ENCODE measurements at places on chromosomes 13 and 19.

DNA sequence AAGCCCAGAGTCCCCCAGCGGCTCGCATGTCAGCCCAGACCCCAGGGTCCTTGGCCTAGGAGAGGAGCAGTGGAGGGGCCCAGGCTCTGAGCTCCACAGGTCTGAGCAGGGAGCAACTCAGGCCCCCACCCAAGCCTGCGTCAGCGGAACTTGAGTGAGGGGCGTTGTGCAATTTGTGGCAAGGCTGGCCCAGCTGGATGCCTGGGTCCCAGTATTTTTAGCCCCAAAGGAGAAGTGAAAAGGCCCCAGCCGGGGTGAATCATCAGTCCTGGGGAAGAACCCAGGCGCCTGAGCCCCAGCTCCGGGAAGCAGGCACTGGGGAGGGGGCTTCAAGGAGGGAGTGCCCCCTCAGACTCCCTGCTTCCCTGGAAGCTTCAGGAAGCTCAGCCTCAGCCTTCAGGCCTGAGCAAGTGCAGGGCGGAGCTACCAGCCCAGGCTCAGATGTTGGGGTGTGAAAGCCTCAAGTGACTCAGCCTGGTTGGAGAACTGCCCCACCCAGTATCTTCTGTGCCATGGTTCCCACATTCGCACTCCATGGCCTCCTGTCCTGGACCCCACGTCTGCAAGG is 7.2 kb downstream of the MED29 start:
- DNase-seq: peak; percentile 84

GRCh38 chr19:16067205-16067938 is 8.9 kb upstream of the TPM4 start:
- peak; percentile 93 for DNase-seq

DNA sequence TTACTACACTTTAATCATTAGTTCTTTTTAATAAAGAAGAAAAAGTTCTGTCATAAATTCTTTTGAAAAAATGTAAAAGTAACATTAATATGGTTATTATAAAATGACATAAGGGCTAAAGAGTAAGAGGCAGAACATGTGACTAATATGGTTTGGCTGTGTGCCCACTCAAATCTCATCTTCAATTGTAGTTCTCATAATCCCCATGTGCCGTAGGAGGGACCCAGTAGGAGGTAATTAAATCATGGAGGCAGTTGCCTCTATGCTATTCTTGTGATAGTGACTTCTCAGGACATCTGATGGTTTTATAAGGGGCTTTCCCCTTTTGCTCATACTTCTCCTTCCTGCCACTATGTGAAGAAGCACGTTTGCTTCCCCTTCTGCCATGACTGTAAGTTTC is 104.5 kb downstream of the UGGT2 start:
- DNase-seq: no peak

DNA sequence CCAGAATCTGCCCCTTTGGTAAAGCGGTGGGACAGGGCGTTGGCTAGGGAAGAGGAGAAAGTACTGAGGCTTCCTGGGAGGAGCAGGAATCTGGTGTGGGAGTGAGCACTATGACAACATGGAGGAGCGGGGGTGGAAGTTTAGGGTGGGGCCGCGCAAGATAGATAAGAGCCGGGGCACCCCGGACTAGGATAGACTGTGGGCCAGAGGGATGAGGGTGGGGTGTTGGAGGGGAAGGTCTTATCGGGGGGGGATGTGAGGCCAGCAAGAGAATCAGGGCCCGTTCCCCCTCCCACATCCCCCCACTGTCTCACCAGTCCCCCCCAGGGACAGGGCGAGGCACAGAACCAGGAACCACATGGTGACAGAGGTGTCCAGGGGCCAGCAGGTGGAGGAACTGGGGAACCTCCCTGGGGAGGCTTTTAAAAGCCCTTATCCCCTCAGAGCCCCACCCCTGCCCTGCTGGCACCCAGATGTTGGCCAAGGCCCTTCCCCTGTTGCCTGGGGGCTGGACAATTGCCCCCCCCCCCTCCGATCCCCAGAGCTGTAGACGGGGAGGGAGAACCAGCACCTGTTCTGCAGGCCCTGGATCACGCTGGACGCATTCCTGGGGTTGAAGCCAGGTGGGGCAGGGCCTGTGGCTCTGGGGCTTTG is at the start of gene KLK1:
KLK1 (minus strand) TSS at position 399 of the 654 bp plus-strand sequence; CDS start at position 360, 39 bp downstream.
- DNase-seq: no peak

- DNase-seq: no peak
Measured at GRCh38 chr13:67481445-67481844, 251.3 kb upstream of the PCDH9 start.

All from RWPE1 (cell line).